ENCODE measurements at places on chromosomes 6 and 20.
A peak's percentile ranks its signal among the peaks of the same experiment; 100 is the strongest.

GRCh38 chr6:44627091-44627882 lies 239.8 kb downstream of the CDC5L start:
- DNase-seq = no peak

GRCh38 chr20:35838205-35838604 lies 66.4 kb downstream of the PHF20 start:
- no peak for DNase-seq

DNA sequence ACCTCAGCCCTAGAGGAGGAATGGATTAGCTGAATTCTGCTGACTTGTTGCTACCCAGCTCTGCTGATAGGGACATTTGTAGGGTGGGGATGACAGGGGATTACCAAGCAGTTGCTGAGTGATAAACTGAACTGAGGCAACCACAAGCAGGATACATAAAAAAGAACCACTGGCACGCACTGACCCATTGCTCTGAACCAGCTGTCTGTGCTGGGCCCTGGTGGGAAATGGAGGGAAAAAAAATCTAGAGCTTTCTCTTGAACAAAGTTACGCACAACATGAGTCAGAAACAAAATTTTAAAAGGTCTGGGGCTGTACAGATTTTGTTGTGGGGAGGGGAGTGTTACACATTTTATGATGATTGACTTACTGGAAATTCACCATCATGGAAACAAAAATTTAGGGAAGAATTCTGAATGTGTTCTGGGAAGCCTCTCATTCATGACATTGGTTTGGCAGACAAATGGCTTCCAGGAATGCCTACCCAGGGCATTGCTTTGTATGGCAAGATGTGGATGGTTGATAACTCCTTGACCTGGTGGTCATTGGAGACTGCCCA lies 37.7 kb downstream of the FOXO3 start:
- no peak for DNase-seq

GRCh38 chr6:53664623-53665022 lies 933 bp downstream of the KLHL31 start:
- no peak for DNase-seq

DNA sequence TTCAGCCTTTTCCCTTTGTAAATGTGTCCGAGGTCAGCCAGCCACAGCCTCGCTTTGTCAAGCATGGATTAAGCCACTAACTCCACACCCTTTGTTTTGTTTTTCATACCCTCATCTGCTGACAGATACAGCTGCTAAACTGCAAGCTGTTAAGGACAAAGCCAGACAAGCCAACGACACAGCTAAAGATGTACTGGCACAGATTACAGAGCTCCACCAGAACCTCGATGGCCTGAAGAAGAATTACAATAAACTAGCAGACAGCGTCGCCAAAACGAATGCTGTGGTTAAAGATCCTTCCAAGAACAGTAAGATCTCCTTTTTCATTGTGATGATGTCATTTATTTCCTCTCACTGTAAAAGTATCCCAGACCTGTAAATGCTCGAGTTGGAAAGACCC lies 269.3 kb downstream of the ARHGAP18 start:
- no peak for DNase-seq

GRCh38 chr6:55184782-55185530 lies 10.6 kb downstream of the HCRTR2 start:
- no peak for DNase-seq

GRCh38 chr6:81690073-81690472 lies 62.4 kb downstream of the TENT5A start:
- DNase-seq = no peak

DNA sequence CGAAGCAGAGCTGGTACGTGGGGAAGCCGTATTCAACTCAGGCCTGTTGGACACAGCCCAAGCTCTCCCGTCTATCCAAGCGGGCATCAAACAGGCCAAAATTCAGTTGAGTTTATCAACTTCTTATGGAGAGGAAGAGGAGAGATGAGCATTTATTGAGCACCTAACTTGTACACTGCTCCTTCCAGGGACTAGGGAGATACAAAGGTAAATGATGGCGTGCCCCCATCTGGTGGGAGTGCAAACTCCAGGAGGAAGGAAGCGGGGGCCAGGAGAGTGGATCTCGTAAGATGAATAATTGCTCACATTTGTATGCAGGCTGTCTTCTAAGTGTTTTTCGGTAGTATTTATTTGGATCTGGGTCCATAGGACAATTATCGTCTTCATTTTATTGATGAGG lies 146.6 kb downstream of the SOBP start:
- DNase-seq = no peak

- no peak for DNase-seq
Measured at GRCh38 chr6:140009286-140009685, 634.8 kb upstream of the CITED2 start.

DNA sequence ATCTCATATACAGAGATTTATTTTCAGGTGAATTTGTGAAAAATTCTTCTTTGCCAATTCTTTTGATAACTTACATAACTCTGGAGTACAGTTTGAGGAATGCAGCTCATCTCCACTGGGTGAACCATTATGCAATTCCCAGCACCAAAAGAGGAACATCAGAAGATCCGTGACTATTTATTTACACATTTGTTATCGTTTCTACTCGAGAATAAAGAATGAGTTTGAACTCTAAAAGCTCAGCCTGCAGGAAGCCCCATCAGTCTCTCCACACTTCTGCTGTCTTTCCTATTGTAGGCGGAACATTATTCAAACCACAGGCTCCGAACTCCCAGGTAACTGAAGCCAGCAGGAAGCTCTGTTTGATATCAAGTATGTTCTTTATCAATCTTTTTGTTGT lies 95.9 kb upstream of the IFNGR1 start:
- DNase-seq = no peak

- DNase-seq = no peak
Measured at GRCh38 chr6:147195510-147195909, 8.7 kb upstream of the STXBP5 start.

GRCh38 chr6:13146442-13146841 lies 181.9 kb downstream of the TBC1D7 start:
- no peak for DNase-seq

DNA sequence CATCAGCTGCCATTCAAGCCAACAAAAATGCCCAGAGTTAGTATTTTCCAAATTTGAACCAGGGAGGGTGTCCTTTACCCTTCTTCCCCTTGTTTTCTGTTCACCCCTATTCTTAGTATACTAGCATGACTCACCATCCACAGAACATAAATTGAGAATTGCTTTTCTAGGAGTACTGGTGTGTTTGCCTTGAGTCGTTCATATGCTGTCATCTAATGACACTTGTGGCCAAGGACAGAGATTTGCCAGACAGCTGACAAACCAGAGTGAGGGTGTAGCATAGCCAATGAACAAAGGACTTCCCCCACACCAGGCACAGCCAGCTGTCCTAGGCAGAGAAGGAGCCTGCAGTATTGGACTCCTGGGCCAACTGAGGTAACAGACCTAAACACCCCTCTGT lies 62.2 kb downstream of the FILIP1 start:
- DNase-seq = no peak

GRCh38 chr6:143062551-143062950 lies 1.9 kb downstream of the AIG1 start:
- DNase-seq = no peak

DNA sequence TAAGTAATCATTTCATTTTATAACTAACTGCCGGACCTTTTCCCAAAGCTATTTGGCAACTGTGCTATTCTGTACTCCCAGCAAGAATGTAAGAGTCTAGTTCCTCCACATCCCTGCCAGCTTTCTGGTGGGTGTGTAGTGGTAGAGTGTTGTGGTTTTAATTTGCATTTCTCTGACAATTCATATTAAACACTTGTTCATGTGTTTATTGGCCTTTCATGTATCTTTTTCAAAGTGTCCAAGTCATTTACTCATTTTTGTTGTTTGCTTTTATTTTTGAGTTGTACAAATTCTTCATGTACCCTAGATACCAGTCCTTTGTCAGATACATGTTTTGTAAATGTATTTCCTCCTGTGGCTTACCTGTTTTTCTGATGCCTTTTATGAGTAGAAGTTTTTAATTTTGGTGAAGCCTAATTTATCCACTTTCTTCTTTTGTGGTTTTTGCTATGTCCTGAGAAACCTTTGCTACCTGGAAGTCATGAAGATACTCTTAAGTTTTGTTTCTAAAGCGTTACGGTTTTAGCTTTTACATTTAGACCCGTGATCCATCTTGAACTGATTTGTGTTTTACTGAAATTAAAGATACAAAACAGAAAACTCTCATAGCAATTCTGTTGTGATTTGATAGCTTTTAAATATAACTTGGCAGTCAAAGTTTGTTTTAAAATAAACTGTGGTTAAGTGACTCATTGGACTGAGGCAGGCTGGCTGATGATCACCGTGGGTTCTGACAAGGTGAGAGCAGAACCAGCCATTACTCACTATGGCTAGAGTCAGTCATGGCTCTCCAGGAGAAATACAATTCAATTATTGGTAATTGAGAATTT lies 8.0 kb downstream of the MYLIP start:
- no peak for DNase-seq

GRCh38 chr20:30376767-30377658 lies 880.5 kb upstream of the DEFB115 start:
- peak; percentile 79 for DNase-seq

- no peak for DNase-seq
Measured at GRCh38 chr6:160795721-160796120, 93.7 kb downstream of the PLG start.

DNA sequence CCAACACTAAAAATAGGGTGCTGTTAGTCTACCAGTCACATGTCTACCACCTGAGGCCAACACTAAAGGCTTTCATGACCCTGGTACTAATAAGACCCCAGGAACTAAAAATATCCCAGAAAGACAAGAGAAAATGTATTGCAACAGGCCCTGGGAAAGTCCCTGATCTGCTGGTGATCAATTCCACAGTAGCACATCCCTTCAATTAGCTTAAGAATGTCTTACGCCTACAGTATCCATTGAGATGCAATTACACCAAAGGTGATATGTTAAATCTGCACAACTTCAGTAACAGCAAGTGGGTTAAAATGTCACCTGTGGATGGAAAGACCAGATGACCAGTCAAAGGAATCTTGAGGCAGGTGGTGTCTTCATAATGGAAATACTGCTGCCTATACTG lies 3.1 kb downstream of the SEMG1 start:
- no peak for DNase-seq

Measured in stimulated activated CD8-positive, alpha-beta memory T cell treated with anti-CD3 and anti-CD28 coated beads, Interleukin-7, amount 100 ng/mL, for 1 hour (primary cell).